COR-L47 (cell line): ENCODE measurements at places on chromosomes 7 and 10.

GRCh38 chr10:86287110-86287793 lies 79.3 kb downstream of the GRID1 start:
- no peak for DNase-seq

DNA sequence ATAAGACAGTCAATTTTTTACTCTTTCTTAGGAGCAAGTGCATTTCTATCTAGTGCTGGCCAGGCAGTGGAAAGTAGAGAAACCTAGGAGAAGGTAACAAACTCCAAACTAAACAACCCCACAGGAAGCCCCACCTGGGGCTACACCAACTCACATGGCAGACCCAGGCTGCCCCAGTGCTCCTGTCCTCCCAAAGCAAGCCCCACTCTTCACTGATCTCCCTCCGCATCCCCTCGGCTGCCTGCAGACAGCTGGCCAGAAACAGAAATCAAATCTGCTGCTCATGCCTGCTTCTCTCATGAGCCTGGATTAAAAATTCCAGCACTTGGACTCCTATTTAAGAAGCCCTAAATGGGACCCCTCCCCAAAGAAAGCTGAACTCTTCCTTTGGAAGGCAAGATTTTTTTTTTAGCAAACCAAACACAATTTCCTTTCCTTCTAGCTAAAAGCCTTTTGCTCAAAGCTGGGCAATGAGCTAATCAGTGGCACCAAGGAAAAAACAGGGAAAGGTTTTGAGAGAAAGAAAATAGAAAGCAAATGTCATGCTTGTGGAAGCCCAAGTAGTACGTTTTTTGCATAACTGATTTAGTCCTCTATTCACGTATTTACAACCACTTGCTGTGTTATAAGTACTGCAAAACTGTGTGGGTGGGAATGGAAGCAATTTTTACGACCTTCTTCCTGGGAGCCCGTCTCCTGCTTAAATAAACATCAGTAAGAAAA lies 10.8 kb downstream of the PDE1C start:
- DNase-seq, result no peak

GRCh38 chr10:88505265-88505664 lies 77.9 kb downstream of the RNLS start:
- no peak for DNase-seq

DNA sequence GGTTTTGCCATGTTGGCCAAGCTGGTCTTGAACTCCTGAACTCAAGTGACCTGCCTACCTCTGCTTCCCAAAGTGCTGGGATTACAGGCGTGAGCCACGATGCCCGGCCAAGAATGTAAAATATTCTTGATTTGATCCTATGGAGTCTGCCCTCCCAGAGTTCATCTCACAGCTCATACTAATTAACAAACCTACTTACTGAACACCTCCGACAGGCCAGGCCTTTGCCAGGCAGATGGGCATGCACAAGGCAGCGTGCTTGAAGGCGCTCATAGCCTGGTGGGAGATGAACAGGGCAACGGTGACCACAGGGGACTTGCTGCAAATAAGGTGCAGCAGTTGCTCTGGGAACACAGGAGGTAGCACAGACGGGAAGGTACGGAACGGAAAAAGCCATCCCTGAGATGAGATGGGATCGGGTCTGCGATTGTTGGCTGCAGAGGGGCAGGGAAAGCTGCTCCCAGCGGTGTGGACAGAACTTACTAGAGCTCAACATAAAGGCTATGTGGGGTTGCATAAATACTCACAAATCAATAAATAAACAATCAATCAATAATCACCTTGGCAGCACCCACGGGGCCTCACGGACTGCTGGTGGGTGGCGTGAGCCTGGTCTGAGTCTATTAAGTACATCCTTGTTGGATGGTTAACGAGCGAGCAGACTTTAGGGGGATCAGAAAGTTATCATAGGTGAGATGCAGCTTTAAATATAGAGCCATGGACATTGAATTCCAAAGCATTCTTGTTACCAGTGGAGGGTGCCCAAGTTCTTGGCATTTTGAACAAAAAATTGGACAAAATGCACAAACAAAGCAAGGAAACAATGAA lies 4.7 kb downstream of the ACBD7 start:
- no peak for DNase-seq

DNA sequence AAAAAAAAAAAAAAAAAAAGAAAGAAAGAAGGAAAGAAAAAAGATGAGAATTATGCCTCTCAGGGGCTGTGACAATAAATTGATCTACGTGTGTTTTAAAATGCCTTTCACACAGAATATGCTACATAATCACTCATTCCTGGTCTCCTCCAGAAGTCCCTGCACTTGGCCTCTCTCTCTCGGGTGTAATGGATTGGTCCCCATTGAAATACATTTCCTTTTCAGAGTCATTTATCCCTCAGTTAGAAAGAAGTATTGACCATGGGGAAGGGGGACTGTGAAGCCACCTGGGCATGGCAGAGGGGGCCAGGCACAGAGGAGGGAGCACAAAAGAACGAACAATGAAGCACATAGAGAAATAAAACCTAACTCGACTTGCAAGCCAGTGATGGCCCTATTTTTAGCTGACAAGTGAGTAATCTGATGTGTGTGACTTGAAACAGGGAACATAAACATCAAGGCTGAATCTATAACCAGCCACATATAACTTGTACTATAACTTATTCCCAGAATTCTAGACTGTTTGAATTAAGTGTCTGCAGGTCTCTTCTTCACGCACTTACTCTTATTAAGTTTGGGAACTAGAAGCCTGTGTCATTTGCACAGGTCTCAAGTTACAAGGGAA lies 490.8 kb downstream of the KCNMA1 start:
- no peak for DNase-seq

GRCh38 chr10:119783665-119784027 lies 57.8 kb downstream of the INPP5F start:
- DNase-seq, result no peak

- DNase-seq, result no peak
These were observed 502.8 kb downstream of the PHTF2 start for GRCh38 chr7:78301407-78301806.

- DNase-seq, result no peak
These were observed 128.0 kb upstream of the MBL2 start for GRCh38 chr10:52900593-52900992.

GRCh38 chr7:77833136-77833535 lies 34.6 kb downstream of the PHTF2 start:
- DNase-seq, result no peak

DNA sequence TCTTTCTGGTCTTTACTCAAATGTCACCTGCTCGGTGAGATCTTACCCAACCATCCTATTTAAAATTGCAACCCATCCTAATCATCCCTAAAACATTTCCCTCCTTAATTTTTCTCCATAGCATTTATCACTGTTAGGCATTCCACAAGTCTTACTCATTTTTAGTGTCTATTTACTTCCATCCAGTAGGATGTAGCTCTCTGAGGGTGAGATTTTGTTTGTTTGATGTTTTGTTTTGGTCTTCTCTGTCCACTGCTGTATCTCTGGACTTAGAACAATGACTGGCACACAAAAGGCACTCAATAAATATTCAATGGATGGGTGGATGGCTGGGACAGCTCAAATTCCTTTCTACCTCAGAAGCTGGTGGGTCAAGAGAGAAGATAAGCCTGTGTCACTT lies 15.8 kb upstream of the DUSP5 start:
- DNase-seq, result no peak

DNA sequence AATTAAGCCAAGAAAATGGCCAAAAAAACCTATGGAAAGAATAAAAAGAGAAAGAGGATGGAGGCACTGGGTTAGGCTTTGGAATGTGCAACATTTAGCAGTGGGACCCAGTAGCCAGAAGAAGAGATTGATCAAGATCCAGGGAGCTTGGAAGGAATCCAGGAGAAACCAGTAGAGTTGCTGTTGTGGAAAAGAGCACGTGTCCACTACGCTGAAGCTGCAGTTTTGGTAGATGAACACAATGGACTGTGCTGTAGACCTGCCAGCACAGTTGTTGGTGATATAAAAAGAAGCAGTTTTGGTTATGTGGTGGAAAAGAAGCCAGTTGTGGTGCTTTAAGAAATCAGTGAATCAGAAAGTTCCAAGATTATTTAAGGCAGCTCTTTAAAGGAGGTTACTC lies 802.2 kb upstream of the POM121L12 start:
- DNase-seq, result no peak

DNA sequence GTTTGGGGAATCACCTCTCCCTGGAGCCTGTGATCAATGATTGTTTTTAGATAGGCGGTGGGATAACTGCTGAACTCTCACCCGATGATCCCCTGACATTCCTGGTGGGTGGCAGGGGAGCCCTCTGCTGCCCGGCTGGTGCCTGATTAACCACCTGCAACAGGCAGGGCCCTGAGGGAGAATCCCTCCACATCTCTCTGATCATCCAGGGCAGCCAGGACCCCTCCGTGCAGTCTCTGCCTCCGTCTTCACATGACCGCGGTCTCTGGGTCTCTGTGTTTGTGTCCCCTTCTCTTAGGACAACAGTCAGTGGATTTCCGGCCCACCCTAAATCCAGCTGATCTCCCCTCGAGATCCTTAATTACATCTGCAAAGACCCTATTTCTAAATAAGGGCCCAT lies 17.4 kb downstream of the CALML5 start:
- DNase-seq, result no peak

DNA sequence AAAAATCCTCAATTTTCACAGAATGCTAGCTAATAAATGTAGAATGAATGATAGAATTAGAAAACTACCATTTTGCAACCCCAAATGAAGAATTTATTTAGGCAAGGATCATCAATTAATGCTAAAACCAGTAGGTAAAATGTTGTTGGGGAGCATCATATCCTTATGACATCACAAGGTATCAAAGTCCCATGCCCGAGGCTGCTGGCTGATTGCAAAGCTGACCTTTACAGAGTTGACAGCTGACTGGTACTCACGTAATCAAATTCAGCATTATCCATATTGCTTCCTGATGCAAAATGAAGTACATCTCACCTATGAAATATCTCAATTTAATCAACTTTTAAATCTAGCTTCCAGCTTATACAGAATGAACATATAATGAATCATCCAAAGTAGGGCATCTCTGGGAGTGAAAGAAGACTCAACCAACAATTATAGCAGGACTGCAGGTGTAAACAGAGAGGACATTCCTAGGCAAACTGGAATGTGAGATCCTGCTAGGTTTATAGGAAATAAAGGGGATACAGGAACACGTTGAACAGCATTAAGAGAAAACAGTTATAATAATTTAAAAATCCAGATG lies 10.2 kb upstream of the BLNK start:
- DNase-seq, result no peak

DNA sequence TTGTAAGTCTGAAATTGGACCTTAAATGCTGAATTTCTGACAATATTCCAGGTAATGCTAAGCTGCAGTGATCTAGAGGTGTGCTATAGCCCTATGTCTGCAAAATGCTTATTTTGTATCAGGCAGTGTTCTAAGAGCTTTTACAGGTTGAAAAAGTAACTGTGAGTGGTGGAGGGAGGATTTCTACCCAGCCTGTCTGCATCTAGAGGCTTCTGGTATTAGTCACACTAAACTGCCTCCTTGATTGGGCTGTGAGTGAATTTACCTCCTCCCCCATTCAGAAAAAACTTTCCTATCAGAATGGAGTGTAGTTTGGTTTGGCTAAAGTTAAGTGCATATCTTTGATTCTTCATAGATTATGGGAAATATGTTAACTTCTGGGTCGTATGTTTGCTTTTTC lies 56.8 kb downstream of the BBS9 start:
- DNase-seq, result no peak

DNA sequence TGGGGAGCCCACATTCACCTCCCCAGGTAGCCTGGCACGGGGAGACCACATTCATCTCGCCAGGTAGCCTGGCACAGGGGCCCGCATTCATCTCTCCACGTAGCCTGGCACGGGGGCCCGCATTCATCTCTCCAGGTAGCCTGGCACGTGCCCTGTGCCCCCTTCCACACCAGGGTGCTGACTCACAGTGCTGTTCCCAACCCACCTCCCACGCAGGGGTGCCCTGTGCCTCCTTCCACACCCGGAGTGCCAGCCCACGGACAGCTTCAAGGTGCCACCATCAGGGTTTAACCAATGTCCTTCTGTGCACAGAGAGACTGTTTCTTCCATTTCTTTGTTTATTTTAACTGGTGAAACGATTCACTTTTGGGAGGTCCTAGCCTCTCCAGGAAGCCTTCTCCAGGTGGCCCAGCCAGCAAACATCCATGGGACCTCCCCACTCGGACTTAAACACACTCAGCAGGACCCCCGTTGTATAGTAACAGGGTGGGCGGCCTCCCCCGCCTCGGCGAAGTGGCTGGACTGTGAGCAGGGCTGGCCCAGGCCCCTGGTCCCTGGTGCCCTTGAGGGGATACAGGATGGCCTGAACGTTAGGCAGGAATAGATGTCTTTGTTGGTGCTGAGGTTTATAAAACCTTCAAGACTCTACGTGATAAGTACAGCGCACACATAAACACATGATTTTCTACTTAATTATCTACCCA lies 41.1 kb upstream of the FOXL3 start:
- DNase-seq, result no peak

DNA sequence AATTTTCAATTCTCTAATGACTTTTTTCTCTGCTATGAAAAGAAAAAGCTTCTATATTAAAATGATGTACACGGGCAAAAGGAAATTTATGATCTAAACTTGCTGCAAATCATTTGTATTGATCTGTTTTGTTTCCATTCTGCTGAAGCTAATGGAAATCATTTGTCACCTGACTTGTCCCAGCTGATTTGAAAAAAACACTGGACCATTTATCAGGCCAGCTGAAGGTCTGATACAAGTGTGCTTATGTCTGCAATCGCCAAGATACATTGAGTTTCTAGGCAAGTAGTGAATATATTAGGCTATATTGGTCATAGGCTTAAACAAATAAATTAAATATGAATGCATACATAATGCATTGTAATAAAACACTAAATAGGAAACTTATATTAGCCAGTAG lies 1309.7 kb downstream of the REEP3 start:
- no peak for DNase-seq

DNA sequence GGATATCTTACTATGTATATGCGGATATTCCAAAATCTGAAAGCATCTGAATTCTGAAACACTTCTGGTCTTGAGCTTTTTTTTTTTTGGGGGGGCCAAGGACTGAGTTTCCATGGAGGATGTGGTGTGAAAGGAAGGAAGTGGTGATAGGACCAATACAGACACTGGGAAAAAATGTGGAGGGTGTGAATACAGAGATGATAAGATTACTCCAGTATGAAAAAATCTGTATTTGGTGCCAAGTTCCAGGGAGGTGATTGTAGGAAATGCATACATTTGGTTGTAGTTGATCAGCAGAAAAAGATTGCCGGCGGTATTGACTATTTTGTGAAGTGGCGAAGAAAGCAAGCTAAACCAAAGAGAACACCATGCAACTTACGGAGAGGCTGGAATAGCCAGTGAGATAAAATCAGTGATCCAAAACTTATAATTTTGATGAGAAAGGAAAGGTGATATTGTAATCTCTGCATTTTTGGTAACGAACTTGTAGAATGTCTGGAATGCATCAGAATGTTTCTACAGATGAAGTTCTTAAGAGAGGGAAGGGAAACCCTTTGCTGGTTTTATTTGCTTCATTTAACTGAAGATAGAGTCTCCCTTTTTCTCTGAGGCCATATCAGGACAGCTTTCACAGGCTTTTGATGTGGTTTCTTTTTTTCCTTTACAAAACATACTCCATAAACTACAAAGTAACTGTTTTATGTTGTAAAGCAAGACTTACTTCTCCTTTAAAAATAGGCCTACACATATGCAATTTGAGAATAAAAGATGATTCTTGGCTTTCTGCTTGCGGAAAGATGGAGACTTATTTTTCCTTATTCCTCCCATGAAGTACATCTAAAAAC lies 6.0 kb downstream of the WDR37 start:
- DNase-seq, result no peak
